ENCODE measurements at places on chromosomes 7 and 10.

DNA sequence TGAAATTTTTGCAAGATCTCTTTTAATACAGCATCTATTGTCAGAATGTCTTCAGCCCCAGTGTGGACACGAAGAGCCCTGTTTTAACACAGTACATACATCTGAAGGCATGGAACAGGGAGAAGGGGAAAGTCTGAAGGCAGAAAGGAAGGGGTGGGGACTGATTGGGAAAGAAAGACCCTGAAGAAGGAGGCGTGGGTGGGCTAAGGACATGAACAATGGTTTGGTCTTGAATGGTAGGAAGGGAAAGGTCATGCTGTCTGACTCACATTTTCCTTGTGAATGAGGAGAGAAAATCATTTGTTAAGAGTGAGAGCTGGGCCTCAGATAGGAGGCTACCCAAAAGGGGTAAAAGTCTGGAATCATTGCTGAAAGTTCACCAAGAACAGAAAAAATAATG is 297.1 kb downstream of the GALNT17 start:
- DNase-seq, result no peak

DNA sequence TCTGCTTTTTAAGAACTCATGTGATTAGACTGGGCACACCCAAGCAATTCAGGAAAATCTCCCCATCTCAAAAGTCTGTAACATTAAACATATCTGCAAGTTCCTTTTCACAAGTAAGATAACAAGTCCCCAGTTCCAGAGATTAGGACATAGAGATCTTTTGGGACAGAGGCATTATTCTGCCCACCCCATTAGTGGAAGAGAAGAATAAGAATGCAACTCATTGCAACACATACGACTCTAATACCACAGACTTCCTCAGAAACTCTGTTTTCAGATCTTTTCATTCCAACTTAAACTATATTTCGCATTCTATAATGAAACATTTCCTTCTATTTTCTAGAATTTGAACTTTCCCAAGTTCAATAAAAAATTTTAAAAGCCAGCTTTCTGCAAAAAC is 137.7 kb downstream of the SEMA3C start:
- DNase-seq, result no peak

GRCh38 chr10:59006511-59007306 is 169.7 kb upstream of the PHYHIPL start:
- DNase-seq, result no peak

DNA sequence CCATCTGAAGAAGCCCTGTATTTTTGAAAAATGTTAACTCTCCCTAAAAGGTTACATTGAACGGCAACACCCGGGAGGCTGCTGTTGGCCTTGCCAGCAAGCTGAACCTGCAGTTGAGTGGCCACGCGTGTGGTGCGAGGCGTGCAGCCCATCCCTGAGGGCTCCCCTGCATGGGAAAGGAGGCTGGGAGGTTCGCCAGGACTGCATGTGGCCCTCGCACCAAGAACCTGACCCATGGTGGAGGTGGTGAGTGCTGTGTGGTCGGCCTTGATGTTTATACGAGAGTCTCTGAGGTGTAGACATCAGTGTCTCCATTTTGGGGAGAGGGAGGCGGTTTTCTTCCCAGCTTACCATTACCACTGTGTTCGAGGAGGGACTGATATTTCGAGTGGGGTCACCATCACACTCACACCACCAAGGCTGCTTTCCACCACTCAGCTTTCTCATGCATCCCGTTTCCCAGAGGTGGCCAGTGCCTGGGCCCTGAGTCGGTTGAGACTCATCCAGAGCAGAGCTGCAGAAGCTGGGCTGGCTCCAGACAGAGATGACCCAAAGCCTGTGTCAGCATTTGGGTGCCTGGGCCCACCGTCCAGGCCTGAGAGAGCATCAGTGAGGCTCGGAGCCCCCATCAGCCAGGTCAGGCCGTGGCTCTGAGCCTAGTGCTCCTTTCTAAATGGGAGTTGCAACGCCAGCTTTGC is 222.6 kb downstream of the EBF3 start:
- DNase-seq, result no peak

DNA sequence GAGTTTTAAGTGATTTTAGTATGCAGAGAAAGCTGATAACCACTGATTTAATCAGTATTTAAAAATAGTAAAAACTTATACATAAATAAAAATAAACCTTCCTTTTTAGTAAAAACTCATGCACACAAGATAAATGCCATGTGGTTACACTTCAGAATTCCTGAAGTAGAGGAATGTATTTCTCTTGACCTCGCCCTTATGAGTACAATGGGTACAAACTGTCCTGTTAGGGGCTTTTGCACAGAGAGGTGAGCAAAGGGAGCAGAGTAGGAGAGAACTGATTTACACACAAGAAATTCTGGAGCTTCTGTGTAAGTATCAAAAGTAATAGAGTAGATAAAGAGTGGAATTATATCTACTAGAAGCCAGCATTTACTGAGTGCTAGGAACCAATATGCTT is 279.6 kb downstream of the PPP1R3A start:
- DNase-seq, result no peak

DNA sequence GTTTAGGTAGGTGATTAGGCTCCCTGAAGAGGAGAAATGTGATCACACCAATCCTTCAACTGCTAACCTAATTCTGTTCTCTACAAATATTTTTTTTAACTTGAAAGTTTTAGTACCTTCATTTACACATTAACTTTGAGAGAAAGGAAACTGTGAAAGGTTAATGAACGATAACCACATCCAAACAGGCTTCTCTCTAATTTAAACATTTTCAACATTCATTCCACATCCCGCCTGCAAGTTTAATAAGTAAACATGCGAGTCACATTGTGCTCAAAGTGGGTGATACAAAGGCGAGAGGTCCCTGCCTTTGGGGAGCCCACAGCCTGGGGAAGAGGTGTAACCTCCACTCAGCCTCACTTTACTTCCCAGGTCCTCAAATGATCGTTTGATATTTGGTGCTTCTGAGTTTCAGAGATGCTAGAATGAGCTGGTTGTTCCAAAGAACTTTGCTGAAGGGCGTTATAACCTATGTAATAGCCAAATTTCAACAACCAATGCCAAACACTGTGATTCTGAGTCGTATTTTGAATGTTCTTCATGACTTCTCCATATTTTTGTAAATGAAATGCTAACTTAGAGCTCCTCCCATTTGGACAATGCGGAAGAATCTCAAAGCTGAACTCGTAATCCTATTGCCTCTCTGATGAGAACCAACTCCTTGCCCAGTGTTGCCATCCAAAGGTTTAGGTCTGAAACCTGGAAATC is 47.5 kb downstream of the DENND2A start:
- DNase-seq, result no peak

DNA sequence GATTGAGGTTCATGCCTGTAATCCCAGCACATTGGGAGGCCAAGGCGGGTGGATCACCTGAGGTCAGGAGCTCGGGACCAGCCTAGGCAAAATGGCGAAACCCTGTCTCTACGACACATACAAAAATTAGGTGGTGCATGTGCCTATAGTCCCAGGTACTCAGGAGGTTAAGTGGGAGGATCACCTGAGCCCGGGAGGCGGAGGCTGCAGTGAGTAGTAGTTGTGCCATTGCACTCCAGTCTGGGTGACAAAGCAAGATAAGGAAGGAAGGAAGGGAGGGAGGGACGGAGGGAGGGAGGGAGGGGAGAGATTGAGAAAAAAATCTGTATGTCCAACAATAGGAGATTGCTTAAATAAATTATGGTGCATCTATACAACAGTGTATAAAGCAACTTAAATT is 13.2 kb downstream of the TLL2 start:
- DNase-seq, result no peak

GRCh38 chr10:21173802-21174714 is 276.9 kb upstream of the NEBL start:
- no peak for DNase-seq

- DNase-seq, result peak; percentile 17
Observed at GRCh38 chr10:132407846-132408278, 10.9 kb downstream of the PWWP2B start.

GRCh38 chr7:45108863-45109262 is 2.6 kb downstream of the TBRG4 start:
- no peak for DNase-seq

DNA sequence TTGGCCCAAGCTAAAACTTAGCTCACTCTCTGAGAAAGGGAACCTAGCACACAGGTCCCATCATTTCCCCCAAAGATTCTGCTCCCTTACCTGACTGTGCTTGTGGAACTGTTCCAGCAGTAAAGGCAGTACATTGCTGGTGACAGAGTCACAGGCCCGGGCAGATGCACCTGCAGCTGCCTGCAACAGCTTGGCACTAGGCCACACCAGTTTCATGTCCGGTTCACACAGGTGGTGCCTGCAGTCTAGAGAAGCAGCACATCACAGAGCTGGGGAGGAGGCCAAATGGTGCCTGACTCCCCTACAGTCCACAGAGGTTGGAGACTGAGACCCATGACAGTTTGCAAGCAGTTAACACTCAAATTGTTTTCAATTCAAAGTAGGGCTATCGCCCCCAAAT is 22.2 kb downstream of the ZDHHC16 start:
- no peak for DNase-seq

- no peak for DNase-seq
Observed at GRCh38 chr10:133361773-133362441, 4.1 kb upstream of the FUOM start.

- no peak for DNase-seq
Observed at GRCh38 chr7:13778967-13779366, 210.5 kb downstream of the ETV1 start.

DNA sequence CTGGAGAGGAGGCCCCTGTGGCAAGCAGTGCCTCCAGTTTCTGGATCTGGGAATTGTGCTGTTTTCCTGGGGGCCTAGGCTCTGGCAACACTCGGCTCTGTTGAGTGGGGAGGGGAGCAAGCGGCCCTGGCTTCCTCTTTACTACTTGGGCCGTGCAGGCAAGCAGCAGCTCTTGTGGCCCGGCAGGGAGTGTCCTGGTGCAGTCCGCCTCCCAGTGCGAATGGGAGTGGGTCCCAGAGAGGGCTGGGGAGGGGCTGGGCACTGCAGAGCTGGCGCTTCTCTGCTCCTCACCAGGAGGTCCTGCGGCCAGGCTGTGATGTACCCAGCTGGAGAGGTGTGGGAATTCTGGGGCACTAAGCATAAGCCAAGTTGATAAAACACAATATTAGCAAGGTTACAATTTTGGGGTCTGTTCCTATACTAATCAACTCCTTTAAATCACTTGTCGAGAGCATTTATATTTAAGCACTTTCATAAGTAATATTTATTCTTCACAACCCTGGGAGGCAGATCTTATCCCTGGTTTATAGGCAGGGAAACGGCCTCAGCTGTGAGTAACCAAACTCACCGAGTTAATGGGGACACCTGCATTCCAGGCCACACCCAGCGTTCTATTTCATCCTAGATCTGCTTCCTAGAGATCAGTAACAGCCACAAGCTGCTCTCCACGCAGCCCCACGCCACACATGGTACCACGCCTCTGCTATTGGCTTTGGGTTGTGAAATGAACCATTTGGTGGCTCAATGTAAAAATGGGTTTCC is 183.4 kb upstream of the PLXNA4 start:
- DNase-seq, result no peak

GRCh38 chr7:138738114-138738513 is 37.0 kb upstream of the SVOPL start:
- no peak for DNase-seq
